HT1080 (cell line): ENCODE measurements at places on chromosomes 2 and 18. TPM values are rescaled to one million over a fixed set of nuclear protein-coding genes. Genes with fewer than 3 reads are reported as not detected.

The OTOF gene
- not detected in 2 replicates for total RNA-seq

The INHBB gene
- total RNA-seq = 1.8 and 2.2 TPM in 2 replicates

DNA sequence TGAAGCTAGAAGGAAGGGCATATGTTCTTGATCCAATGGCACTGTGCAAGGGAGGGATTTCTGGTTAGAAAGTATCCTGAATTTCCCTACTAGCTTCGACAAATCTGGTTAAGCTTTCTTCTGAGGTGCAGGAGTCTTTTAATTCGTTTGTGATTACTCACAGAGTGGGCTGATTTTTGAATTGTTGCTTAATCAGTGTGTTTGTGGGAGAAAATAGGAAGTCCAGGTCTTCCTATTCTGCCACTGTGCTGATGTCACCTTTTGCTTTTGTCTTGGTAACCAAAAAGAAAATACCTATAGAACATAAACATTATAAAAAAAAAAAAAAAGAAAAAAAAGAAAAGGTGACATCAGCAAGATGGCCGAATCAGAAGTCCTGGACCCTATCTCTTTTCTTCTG, 1008.6 kb downstream of the TSN start:
- peak; percentile 15 for DNase-seq

GRCh38 chr18:58473071-58473470, 155.8 kb downstream of the ALPK2 start:
- DNase-seq = no peak

DNA sequence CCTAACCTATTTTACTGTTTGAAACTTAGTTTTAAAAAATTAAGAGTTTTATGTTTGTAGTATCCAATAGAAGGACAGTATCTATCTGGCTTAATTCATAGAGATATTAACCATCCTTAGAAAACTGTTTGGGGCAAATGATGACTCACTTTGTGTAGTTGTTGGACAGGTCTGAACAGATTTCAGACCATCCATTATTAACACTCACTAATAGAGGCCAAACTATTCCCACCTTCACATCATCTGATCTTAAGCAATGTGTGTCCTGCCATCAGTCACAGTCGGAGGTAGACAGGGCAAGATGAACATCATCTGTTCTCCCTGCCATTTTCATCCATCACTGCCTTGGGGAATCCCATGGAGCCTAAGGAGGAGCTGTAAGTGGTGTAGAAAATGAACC, 164.6 kb upstream of the DCC start:
- DNase-seq = no peak

- DNase-seq = no peak
Measured at GRCh38 chr2:109029490-109030201, 40.6 kb upstream of the EDAR start.

- no peak for DNase-seq
Measured at GRCh38 chr18:13909141-13909940, 6.0 kb downstream of the MC2R start.

DNA sequence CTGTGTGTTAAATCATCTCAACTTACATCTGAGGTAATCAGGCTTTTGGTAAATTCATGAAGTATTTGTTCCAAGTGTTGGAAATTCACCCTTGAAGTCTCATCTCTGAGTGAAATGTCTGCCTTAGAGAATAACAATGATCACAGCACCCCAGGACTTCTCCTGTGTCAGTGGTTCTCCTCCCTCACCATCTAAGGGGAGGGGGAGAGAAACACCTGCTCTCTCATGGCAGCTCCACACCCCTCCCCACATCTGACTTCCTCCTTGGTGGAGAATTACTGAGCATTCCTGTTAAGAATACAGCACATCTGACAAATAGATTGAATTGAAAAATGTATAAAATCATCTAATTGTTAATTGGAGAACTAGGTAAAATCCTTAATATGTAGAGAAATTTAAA, 532.1 kb downstream of the RNF144A start:
- no peak for DNase-seq

The GPR17 gene
- total RNA-seq = not detected in 2 replicates

GRCh38 chr18:6728809-6729246, 688 bp upstream of the ARHGAP28 start:
- DNase-seq = no peak

DNA sequence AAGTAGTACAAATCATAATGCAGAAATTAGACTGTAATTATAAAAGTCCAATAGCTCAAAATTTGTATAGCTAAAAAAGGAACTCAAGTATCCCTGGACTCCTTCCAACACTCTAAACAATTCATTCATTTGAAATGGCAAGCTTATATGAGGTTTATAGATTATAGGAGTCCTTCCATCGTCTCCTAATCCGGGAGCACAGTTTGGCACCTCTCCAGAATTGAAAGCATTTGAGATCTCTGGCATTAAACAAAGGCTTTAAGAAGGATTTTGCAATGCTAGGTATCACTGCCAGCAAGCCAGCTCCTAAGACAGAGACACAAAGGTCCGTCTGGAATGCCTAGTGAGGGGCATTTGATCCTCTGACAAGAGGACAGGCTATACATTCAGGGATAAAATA, 90.9 kb downstream of the ACVR1 start:
- no peak for DNase-seq

- no peak for DNase-seq
Measured at GRCh38 chr18:26840965-26841364, 24.5 kb downstream of the AQP4 start.

The MALL gene
- total RNA-seq = 0.07 and 0.77 TPM in 2 replicates

The ZSWIM2 gene
- total RNA-seq = not detected in 2 replicates

The REG3A gene
- total RNA-seq = not detected in 2 replicates

The DLX2 gene
- 0.53 and 1.1 TPM in 2 replicates for total RNA-seq

GRCh38 chr2:226742347-226742746, 57.3 kb downstream of the IRS1 start:
- DNase-seq = no peak

- no peak for DNase-seq
Measured at GRCh38 chr2:235979753-235980435, 188.3 kb downstream of the GBX2 start.

- no peak for DNase-seq
Measured at GRCh38 chr2:45301307-45302277, 292.3 kb upstream of the SIX2 start.

The BOK gene
- 21.6 and 22.8 TPM in 2 replicates for total RNA-seq

DNA sequence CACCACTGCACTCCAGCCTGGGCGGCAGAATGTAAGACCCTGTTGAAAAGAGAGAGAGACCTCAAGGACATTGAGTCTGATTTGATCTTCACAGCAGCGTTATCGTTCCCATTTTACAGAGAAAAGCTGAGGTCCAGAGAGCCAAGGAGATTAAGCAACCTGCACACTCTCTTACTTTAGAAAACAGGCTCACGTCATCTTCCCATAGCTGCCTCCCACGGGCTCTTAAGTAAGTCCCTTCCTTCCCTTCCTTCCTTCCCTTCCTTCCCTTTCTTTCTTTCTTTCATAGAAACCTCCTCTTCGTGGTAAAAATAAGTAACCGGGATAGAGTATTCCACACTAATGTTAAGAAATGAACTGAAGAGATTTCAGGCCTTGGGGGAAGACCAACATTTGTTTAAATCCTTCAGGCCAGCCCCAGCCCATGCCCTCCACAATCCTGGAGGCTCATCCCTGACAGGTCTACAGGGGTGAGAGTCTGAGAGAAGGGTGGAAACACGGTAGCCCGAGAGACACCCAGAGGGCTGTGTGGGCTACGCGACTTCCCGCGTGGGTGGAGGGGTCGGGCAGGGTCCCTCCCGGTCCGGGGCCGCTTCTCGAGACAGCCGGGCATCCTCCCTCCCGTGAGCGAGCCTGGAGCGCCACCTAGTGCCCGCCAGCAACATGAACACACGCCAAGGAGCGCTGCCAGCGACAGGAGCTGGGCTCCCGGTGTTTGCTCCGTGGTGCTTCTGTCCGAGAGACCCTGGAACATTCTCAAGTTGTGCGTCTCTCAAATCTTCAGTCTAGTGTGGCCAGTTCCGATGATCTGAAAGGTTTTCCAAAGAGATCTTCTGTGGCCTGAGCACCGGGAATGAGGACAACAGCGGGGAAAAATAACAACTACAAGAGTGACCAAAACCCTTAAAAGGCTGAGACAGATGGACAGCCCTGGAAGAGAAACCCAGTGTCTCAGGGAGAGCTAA, 160.3 kb downstream of the INO80D start:
- DNase-seq = peak; percentile 61

- DNase-seq = no peak
Measured at GRCh38 chr2:16383411-16383810, 282.2 kb downstream of the CYRIA start.

DNA sequence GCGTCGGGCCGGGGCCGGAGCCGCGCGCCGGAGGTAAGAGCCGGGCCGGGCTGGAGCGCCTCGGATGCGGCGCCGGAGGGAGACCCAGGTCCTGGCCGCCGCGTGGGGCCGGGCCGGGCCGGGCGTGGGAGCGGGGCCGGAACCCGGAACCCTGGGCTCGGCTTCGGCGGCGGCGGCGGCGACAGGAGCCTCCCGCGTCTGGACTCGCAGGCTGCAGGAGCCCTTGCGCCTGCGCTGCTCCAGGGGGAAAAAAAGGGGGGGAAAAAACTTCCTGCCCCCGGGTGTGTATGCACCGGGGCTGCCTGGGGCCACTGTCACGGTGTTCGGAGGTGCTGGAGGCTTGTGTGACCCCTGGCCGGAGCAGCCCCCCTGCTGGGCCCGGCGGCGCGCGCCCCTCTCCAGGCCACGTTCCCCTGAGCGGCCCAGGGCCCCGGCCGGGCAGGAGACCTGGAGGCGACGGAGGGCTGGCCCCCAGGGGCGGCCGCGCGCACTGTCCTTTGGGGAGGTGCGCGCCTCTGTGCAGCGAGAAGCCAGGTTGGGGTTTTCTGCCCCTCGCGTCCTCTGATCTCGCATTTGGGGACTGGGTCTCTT, 864 bp downstream of the KLHL29 start:
- DNase-seq = peak; percentile 20

GRCh38 chr2:137255990-137256389, 490.6 kb downstream of the THSD7B start:
- peak; percentile 44 for DNase-seq

DNA sequence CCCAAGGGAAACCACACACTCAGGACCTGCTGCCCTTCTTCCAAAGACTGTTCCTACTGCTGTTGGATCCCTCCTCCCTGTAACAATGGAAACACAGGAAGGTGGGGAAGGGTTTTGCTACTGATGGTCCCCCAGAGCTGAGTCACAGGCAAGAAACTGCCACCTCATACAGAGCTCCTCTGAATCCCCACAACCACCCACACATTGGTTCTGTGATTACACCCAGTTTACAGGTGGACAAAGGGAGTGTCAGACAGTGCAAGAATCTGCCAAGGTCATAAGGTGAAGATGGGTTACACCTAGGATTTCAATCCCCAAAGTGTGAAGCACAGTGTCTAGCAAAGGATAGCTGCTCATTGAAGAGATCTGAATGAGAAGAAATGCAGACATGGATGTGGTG, 141.7 kb upstream of the LMAN1 start:
- DNase-seq = peak; percentile 30

The CIB4 gene
- total RNA-seq = not detected in 2 replicates

- no peak for DNase-seq
Measured at GRCh38 chr2:161199912-161200701, 39.9 kb downstream of the TANK start.

DNA sequence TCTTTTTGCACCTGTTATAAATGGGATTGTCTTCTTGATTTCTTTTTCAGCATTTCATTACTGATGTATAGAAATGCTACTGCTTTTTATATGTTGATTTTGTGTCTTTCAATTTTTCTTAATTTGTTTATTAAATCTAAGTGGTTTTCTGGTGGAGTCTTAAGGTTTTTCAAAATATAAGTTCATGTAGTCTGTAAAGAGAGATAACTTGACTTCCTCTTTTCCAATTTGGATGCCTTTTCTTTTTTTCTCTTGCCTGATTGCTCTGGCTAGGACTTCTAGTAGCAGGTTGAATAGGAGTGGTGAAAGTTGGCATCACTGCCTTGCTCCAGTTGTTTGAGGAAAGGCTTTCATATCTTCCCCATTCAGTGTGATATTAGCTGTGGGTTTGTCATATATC, 28.6 kb upstream of the GALNT5 start:
- no peak for DNase-seq

DNA sequence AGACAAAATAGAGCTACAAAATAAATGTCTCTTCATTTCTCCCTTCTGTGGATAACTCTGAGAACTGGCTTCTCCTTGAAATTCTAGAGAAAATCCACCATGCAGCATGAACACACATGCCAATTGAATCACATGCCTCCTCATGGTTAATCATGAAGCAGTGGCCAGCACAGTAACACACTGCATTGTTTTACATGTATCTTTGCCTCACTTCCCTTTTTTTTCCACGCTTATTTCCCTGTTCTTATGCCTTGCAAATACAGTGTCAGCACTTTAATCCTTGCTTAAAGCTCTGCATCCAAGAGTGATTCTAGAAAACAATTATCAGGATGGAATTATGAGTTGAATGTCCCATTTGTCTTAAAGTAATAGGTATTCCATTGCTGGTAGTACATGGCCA, 50.3 kb upstream of the ZBTB7C start:
- DNase-seq = no peak

DNA sequence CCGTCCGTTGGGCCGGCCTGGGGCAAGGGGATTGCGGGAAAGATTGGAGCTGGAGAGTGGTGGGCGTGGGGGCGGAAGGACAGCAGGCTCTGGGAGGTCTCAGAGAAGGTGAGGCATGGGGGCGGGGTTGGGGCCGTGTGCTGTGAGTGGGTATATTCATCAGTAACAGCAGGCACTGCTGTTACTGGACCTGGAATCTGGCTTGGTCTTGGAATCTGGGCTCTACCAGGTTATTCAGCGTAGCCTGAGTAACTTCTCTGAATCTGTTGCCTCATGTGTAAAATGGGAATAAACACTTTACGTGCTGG, 435 bp downstream of the RNF181 start:
- DNase-seq = no peak

GRCh38 chr2:14743861-14744260, 111.3 kb downstream of the LRATD1 start:
- DNase-seq = no peak

DNA sequence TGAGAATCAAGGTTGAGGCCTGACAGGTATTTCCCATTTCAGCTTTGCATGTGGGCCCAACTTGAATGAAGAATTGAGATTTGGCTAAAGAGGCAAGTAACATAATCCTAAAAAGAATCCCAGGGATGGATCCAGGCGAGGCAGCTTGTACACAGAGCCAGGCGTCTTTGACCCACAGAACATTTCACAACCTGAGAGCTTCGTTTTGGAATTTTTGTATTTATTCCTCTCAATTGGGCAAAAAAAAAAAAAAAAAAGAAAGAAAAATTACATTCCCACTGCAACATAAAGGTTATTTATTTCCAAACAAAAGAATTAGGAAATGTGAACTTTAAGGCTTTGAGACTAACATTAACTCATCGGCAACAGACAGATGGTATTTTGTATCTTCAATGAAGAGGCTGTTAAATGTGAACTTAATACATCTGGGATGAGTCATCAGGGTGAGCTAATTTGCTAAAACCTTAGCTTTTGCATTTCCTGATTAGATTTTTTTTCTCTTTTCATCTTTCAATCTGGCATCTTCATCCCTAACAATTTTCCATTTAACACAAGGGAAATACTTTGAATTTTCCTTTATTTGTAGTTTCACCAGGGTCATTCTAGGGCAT, 478.5 kb upstream of the TNP1 start:
- peak; percentile 61 for DNase-seq
